ENCODE measurements at places on chromosomes 6 and 20. TPM values are rescaled to one million over a fixed set of nuclear protein-coding genes. Genes with fewer than 3 reads are reported as not detected.

- H3K27me3 ChIP-seq, result no peaks in the 10 kb centered on the region
- no peak for DNase-seq
- peak overlapping the region; percentile 53 for H3K27ac ChIP-seq
- H3K36me3 ChIP-seq, result peaks cover 5% of the 10 kb centered on the region
Measured at GRCh38 chr6:57201718-57202117, 20.4 kb downstream of the RAB23 start.

DNA sequence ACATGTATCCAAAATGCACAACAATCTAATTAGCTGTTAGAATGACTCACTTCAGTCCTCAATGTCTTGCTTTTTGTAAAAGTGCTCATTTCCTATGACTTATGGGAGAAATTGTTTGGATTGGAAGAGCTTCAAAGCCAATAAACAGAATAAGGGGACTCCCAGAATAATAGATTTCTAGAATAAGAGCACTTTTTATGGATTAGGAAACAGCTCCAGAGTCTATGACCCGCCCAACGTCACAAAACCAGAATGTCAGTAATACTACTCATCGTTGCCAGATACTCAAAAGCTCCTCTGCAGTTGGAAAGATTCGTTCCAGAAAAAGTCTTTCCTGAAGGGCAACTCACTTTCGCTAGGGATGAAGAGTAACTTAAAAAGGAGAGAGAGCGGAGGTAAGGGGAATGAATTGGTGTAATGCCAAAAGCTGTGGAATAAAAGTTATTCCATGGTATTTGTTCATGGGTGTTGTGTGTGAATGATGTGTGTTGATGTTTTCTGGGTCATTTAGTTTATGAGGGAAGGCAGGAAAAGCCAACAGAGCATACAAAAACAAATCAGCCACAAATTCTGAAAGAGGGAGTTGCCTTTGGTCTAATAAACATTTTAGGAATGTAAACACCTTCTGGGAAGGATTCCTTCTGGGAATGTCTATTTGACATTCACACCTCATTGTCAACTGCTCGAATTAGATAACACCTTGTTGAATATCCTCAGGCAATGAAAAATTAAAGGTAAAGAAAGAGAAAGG is 64.6 kb downstream of the SYNE1 start:
- H3K27ac ChIP-seq, result no peak overlapping the region
- no peaks in the 10 kb centered on the region for H3K36me3 ChIP-seq
- H3K4me3 ChIP-seq, result no peak overlapping the region
- H3K4me1 ChIP-seq, result no peaks in the 10 kb centered on the region
- no peaks in the 10 kb centered on the region for H3K27me3 ChIP-seq

DNA sequence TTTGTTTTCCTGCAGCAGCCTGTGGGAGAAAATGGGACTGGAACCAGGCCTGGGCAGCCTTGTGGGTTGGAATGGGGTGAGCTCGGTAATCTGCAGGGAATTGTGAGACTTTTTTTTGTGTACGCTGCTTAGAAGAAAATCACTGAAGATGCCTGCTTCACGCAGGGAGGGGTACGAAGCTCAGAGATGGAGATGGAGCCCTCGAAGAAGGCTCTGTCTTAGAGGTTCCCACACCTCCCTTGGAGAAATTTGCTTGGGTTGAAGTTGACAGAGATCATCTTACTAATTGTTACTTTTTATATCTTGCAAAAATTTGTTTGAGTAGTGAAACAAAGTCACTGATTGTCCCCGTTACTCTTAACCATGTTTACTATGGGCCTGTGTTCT is 894 bp downstream of the PYGB start:
- peaks cover 36% of the 10 kb centered on the region for H3K4me1 ChIP-seq
- peak overlapping the region; percentile 94 for H3K4me3 ChIP-seq
- peak overlapping the region; percentile 88 for H3K27ac ChIP-seq
- H3K36me3 ChIP-seq, result no peaks in the 10 kb centered on the region
- DNase-seq, result no peak

Gene TMEM217
- 2.5 TPM for total RNA-seq

Gene KCNK15
- total RNA-seq, result 0.27 TPM

GRCh38 chr6:50120300-50120699 is 70.6 kb upstream of the DEFB112 start:
- H3K36me3 ChIP-seq, result no peaks in the 10 kb centered on the region
- H3K27ac ChIP-seq, result no peak overlapping the region
- H3K4me3 ChIP-seq, result no peak overlapping the region
- H3K4me1 ChIP-seq, result peaks cover 3% of the 10 kb centered on the region
- peaks cover 3% of the 10 kb centered on the region for H3K27me3 ChIP-seq

Gene COL11A2
- total RNA-seq, result 4.3 TPM

GRCh38 chr20:58633161-58634053 is 17.7 kb upstream of the STX16 start:
- DNase-seq, result no peak
- no peak overlapping the region for H3K4me3 ChIP-seq
- no peaks in the 10 kb centered on the region for H3K36me3 ChIP-seq
- no peak overlapping the region for H3K27ac ChIP-seq

DNA sequence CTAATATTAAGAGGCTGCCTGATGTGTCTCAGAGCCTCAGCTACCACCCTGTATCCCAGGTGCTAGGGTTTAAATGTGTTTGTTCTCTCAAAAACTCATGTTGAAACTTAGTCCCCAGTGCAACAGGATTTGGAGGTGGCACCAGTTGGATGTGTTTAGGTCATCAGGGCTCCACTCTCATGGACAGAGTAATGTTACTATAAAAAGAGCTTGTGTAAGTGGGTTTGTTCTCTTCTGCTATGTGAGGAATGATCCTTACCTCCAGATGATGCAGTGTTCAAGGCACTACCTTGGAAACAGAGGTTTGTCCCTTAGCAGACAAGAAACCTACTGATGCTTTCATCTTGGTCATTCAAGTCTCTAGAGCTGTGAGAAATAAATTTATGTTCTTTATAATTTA is 164.9 kb upstream of the EPHA7 start:
- no peaks in the 10 kb centered on the region for H3K27me3 ChIP-seq
- H3K4me1 ChIP-seq, result peaks cover 2% of the 10 kb centered on the region
- no peaks in the 10 kb centered on the region for H3K36me3 ChIP-seq
- no peak overlapping the region for H3K4me3 ChIP-seq
- DNase-seq, result no peak
- H3K27ac ChIP-seq, result no peak overlapping the region

DNA sequence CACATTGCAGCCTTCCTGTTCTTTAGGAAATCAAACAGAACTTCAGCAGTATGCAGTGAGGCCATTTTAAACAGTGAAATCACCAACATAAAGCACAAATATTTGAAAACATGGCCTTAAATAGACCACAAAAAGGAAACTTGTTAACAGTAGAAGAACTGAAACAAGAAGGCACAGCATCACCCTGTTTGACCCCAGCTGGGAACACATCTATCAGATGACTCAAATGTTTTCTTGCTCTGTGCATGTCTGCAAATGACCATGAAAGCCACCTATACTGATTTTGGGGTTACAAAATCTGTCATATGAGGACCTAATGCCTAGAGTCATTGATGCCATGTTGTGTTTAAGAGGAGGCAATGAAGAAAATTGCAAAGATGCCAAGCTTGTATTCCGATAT is 123.8 kb upstream of the ADGRF1 start:
- H3K36me3 ChIP-seq, result no peaks in the 10 kb centered on the region
- no peak overlapping the region for H3K27ac ChIP-seq
- no peak for DNase-seq
- no peak overlapping the region for H3K4me3 ChIP-seq
- H3K27me3 ChIP-seq, result peaks cover 4% of the 10 kb centered on the region

DNA sequence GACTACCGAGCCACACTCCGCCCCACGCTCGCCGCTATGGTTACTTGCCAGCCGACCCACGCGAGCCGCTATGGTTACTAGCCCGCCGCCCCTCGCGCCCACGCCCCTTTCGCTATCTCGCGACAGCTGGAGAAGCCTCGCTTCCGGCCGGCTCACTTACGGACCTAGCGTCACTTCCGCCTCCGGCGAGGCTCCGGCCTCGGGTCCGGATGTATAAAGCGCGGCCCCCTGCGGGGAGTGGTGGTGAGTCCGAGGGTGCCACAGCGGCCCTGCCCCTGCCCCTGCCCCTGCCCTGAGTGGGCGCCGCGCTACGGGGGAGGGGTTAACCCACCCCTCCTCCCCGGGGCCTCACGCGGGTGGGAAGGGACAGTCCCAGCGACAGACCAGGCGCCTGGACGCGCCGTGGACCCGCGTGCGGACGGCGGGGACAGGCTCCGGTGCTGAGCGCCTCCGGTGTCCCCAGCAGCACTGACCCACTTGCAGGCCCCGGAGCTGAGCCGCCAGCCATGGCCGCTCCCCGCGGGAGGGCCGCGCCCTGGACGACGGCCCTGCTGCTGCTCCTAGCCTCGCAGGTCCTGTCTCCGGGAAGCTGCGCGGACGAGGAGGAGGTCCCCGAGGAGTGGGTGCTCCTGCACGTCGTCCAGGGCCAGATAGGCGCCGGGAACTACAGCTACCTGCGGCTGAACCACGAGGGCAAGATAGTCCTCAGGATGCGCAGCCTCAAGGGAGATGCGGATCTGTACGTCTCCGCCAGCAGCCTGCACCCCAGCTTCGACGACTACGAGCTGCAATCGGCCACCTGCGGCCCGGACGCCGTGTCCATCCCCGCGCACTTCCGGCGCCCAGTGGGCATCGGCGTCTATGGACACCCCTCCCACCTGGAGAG is at the start of the genes C6orf120 and WDR27:
TSS of gene C6orf120 (plus strand) at position 173 of the 886 bp plus-strand sequence. CDS start at position 507, 334 bp downstream.
TSS of gene WDR27 (minus strand) at position 76 of the 886 bp plus-strand sequence. CDS start 13,024 bp downstream, outside the sequence.
- peak within 1 kb of the TSS; percentile 94 for H3K27ac ChIP-seq
- H3K4me1 ChIP-seq, result peaks cover 14% of the 10 kb centered on the region
- H3K4me3 ChIP-seq, result peak within 1 kb of the TSS; percentile 91
- no peaks in the 10 kb centered on the region for H3K27me3 ChIP-seq
- DNase-seq, result peak; percentile 91
- H3K36me3 ChIP-seq, result peaks cover 5% of the 10 kb centered on the region

Gene EDN3
- 3.6 TPM for total RNA-seq

- H3K27ac ChIP-seq, result peak overlapping the region; percentile 97
- no peaks in the 10 kb centered on the region for H3K27me3 ChIP-seq
Measured at GRCh38 chr6:43770372-43771209, 580 bp downstream of the VEGFA start.

- H3K4me3 ChIP-seq, result no peak overlapping the region
- no peak for DNase-seq
- H3K27ac ChIP-seq, result no peak overlapping the region
- H3K36me3 ChIP-seq, result no peaks in the 10 kb centered on the region
- no peaks in the 10 kb centered on the region for H3K27me3 ChIP-seq
Measured at GRCh38 chr6:92989656-92990055, 429.7 kb downstream of the EPHA7 start.

- no peaks in the 10 kb centered on the region for H3K36me3 ChIP-seq
- no peak overlapping the region for H3K27ac ChIP-seq
- H3K27me3 ChIP-seq, result no peaks in the 10 kb centered on the region
- DNase-seq, result no peak
- H3K4me1 ChIP-seq, result no peaks in the 10 kb centered on the region
Measured at GRCh38 chr6:81120280-81120679, 632.2 kb downstream of the TENT5A start.

DNA sequence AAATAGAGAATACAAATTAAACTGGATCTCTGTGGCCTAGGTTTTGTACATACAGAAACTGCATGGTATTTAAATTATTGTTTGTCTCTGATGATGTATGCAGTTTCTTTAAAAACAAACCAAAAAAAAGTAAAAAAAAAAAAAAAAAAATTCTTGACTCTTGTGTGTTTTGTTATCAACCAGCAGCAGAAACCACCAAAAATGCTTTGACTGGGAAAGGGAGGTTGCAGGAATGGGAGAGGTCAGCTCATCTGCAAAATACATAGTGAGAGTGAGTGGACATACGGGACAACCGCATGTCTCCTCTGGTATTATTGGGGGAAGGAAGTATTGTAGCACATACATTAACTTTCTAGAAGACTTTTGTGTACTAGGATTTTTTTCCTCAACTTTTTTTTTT is 38.0 kb downstream of the TBC1D7 start:
- peak overlapping the region; percentile 89 for H3K27ac ChIP-seq
- no peak for DNase-seq
- H3K27me3 ChIP-seq, result no peaks in the 10 kb centered on the region
- no peak overlapping the region for H3K4me3 ChIP-seq

Gene BCAS4
- total RNA-seq, result 8.5 TPM

Gene AIG1
- total RNA-seq, result 39.0 TPM
